NCI-H1105 treated with DMSO at 0.1 percent for 48 hours (cell line): ENCODE measurements at places on chromosomes 11 and 22.

- no peak for DNase-seq
Measured at GRCh38 chr11:102647430-102647829, 22.3 kb upstream of the MMP20 start.

DNA sequence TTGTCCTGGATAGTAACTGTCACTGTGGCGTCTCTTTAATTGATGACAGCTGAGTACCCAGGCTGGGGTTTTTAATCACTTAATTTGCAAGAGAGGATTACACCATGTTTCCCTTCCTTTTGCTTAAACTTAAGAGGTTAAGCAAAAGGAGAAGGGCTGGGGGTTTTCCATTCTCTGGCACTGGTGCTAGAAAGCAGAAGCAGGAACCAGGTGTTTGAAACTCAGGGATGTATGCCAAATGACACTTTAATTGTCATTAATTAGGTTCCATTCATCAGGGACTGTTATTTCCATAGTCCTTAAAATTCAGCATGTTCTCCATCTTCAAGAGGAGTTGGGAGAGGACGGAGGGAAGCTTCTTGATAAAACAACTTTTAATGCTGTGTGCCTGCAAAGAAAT lies 746.2 kb downstream of the NELL1 start:
- DNase-seq: peak; percentile 96

DNA sequence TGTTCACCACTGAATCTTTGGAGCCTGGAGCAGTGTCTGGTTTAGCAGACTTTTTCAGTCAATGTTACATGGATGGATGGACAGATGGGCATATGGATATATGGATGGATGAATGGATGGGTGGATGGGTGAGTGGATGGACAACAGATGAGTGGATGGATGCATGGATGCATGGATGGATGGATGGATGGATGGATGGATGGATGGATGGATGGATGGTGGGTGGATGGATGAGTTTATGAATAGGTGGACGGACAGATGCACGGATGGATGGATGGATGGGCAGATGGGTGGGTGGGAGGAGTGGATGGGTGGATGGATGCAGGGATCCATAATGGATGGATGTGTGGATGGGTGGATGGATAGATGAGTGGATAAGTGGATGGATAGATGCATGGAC lies 19.0 kb downstream of the PSMD13 start:
- no peak for DNase-seq

- DNase-seq: no peak
Measured at GRCh38 chr22:17806437-17806836, 32.2 kb upstream of the BID start.

- no peak for DNase-seq
Measured at GRCh38 chr22:50504369-50505211, 2.9 kb downstream of the LMF2 start.

DNA sequence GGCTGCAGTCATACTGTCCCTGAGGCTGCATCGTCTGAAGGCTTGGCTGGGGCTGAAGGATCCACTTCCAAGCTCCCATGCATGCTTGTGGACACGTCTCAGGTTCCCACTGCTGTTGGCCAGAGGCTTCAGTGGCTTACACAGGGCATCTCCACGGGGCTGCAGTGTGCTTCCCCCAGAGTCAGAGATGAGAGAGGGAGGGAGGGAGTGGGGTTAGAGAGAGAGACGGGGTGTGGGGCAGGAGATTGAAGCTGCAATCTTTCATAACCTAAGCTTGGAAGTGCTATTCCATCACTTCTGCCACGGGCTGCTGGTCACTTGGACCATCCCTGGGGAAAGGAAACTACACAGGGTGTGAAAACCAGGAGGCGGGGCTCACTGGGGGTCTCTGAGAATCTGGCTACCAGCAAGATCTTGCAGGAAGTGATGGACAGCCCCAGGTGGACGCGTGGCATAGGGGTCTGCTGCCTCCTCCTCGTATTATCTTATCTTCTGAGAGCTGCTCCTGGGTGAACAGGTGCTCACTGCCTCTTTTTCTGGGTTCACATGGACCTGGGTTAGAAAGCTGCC lies 63.0 kb upstream of the MYEOV start:
- DNase-seq: no peak

GRCh38 chr11:111642542-111642941 lies 40.3 kb downstream of the SIK2 start:
- no peak for DNase-seq

- DNase-seq: peak; percentile 37
Measured at GRCh38 chr11:128802358-128802981, 64.6 kb downstream of the KCNJ1 start.

GRCh38 chr22:22834204-22834603 lies 53.4 kb upstream of the IGLL5 start:
- DNase-seq: no peak

- no peak for DNase-seq
Measured at GRCh38 chr11:11856638-11857037, 14.9 kb downstream of the USP47 start.

DNA sequence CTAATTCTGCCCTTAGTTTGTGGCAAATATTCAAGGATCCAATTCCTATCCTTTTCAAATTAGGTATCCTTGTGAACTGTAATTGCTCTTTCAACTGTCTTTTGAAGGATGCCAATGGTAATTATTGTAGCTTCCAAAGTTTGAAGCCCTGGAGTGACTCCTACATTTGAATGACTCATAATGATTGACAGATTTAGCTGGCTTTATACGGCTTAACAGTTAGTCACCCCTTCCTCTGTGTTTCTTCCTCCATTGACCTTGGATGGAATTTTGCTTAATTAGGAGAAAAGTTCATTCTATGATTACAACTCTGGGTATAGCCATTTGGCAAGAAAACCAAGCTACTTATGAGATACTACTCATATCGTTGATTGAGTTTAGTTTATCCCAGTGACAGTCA lies 639.3 kb upstream of the KIRREL3 start:
- DNase-seq: no peak

GRCh38 chr11:102244681-102245409 lies 72.4 kb upstream of the BIRC3 start:
- no peak for DNase-seq

DNA sequence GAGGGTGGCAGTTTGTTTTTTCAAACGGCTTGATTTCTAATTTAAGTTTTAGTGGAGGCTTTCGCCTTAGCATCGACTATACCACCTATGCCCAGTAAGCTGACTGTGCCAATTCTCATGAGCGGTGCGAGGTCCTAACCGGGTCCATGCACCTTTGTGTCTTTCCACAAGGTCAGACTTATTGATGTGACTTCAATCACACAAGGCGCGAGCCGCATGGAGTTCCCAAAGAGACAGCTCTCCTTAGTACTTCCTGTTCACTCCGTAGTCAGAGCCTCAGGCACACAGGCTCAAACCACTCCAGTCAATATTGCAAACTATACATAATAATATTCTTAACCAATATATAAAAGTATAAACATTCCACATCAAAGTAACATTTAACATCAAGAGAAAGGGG lies 18.2 kb downstream of the ST14 start:
- DNase-seq: no peak

DNA sequence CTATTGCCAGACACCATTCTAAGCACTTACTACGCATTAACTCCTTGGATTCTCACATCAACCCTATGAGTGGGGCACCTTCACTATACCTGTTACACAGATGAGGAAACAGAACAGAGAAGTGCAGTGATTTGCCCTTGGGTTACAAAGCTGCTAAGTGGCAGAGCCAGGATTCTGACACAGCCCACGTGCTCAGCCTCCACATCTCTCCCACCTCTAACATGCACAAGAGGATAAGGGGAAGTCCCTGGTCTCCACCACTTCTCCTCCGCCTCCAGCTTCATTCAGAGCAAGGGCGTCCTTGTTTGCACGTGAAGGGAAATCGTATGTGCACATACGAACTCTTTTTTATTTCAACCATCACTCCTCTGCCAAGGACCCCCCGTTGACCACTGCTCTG lies 53.7 kb downstream of the CDON start:
- DNase-seq: no peak

DNA sequence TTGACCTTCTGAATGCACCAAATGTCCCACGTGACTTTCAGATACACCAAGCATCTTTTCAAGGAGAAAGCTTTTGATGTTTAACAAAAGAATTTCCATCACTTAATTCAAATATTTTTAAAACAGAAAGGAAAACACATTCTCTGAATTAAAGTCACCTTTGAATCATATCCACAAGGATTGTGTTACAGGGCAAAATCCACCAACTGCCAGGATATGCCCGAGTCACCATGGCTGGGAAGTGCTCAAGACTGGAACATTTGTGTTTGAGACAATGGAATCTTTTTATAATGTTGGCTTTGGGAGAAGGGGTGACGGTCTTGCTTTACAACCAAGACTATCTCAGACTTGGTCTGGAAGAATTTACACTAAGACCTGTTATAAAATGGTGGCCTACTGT lies 40.8 kb downstream of the BID start:
- DNase-seq: no peak

DNA sequence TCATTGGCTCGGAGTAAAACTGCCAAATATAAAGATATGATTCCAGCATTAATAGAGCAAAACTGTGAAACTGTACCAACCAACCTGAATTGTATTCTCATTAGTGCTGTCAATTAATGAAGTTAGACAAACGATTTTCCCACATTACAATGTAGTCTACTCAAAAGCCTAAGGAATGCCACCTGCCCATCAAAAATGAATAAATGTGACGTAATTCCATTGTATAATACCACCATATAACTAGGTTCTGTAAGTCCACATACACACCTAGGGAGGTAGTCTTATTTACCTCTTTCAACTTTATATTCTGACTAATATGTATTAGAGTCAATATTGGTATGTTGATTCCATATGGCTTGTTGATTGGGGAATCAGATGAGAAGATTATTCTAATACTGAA lies 76.2 kb downstream of the FAM76B start:
- no peak for DNase-seq

DNA sequence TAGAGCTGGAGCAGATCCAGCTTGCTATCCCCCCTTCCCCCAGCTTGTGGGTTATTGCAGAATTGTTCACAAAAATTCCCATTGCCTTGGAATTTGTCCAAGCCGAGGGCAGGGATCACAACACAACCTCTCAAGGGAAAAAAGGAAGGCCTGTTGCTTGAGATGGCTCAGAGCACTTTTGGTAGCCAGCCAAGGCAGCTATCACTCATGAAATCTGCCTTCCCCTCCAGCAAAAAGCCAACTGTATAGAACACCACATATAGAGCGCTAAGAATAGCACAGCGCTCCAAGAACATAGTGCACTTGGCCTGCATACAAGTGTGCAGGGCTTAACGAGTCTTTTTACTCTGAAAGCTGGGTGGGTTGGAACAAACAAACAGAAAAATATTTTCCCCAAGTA lies 46.2 kb downstream of the FAM83F start:
- peak; percentile 94 for DNase-seq

DNA sequence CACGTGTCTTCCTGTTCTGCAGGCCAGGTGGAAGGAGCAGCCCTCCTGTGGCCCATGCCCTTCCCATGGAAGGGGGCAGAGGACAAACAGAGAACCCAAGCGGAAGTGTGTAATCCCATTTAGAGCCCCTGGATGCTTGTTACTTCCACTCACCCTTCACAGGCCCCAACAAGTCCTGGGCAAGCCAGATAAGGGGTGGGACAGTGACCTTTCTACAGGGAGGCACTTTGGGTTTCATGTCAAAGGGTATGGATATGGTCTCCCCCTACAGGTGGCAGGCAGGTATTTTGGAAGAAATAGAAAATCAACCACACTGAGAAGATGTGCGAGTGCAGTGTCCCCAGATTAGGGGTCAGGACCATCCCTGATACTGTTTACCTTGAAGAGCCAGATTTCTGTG lies 11.4 kb downstream of the MPEG1 start:
- DNase-seq: no peak

DNA sequence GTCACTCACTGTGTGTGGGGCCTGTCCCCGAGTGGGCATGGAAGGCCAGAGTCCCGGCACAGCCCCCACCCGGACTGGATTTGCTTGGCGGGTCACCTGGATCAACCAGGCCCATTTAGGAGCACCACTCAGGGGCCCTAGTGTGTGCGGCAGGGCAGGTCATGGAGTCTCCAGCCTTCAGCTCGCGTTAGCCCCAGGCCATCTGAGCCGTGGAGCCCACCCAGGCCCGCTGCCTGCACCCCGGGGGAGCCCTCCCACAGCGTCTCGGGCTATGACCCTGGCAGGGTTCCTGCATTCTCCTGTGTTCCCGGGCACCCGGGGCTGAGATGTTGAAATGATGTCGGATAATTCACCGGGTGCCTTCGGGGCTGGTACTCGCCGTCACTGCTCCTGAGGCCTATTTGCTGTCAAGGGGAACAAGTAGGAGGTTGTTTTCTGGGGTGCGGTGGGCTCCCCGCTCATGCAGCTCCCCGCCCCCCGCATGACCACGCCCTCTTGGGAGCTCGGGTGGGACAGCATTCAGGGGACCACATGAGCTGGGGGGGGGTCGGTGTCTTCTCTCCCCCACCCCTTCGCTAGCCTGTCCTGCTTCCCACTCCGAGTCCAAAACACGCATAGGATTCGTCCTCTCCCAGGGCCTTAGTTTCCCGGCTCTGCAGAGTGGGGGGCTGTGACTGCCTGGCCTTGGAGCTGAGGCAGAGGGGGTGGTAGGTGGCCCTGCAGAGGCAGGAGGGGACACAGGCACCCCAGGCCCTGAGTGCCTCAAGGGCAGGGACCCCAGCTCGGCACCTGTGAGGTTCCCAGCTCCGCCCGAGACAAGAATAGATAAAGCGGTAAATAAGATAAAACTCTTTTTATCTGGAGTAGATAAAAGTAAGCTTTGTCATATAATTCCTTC lies 77.2 kb downstream of the KCNQ1 start:
- DNase-seq: no peak

DNA sequence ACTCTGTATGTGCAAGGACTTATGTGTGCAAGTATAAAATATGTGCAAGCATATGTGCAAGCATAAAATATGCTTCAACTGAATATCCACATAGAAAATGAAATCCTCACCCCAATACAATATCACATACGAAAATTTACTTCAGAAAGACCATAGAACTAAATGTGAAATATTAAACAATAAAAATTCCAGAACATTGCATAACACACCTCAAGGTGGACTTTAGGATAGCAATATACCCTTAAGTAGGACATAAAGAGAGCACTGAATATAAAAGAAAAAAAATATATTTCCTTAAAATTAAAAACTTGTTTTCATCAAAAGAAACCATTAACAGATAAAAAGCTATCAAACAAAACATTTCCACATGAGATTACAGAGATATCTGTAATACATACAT lies 67.8 kb downstream of the FCHSD2 start:
- no peak for DNase-seq

DNA sequence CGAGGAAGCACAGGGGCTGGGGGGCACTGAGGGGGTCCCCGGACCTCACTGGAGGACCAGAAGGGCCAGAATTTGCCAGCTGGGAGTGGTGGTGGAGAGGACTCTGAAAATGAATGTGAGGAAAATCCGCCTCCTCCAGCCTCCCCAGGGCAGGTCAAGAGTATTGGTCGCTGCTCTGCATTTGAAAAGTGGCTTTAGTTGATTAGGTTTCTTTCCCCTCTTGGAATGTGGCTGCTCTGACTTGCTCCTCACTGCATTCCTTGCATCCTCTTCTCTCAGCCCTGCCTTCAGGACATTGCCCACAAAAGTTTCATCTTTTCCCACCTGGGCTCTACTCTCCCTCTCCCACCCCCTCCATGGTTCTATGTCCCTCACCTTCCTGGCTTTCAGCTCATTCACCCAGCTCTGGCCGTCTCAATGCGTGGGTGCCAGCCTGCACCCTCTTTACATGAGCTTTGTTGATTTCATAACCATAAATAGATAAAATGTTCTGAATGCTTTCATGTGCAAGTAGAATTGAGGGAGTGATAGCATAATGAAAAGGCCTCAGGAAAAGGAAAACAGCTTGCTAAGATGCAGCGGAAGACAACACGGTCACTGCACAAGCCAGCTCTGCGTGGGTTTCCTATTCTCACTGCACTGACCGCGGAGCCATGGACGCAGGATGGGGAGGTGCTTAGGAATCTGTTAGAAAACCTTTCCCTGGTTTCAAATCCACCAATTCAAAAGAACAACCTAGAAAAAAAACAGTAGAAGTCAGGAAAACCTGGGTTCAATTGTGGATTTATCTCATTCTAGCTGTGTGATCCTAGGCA lies 6.5 kb upstream of the NPAS4 start:
- no peak for DNase-seq
